Stimulated activated CD4-positive, alpha-beta T cell treated with anti-CD3 and anti-CD28 coated beads, TNF-alpha, amount 100 ng/mL, for 1 hour (primary cell): ENCODE measurements at places on chromosomes 7 and 10.

- DNase-seq = no peak
Observed at GRCh38 chr10:61024856-61025201, 80.8 kb upstream of the RHOBTB1 start.

DNA sequence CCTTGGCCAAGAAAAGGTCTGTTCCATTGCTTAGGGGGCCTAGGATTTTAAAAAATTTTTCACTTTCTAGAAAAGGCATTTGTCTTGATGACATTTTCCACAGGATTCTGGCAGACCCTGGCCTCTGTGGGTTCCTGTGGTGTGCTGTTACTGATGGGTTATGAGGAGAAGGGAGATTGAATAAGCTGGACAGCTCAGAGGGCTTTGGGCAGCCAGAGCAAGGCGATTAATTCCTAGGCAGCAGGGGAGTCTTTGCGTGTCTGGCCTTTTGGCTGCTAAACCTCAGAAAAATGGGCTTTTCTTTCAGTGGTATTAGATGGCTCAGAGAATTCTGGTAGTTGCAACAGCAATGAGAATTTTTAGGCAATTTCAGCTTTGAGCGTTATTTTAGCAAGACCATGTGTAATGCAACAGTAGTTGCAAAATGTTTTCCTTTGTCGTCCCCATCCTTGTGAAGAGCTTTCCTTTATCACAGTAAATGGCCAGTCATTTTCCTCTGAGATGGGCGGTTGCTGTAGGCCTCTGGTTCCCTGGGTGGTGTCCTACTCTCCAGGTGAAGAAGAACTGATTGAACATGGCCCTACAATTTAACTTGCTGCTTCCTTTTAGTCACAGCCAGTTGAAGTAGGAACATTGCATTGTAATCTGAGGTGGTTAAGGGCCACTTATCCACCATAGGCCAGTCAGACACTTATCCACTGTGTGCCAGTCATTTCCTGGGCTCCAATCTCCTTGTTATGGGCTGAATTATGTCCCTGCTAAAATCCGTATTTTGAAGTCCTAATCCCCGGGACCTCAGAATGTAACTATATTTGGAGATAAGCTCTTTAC is 43.2 kb downstream of the SH2D4B start:
- DNase-seq = no peak

DNA sequence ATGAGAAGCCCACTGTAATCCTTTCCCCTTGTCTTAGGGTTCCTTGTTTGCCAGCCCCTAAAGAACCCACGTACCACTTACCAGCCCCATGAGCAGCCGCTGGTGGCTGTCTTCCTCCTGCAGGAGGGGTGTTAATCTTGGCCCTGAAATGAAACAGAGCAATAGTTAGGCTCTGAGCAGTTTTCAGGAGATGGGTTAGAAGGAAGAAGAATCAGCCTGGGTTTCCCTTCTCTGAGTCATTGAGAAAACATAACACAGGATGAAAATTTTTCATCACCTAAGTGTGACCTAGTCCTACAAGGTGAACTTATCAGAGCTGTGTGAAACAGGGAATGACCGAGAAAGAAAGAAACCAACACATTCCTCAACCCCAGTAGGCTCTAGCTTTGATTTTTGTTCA is 90.0 kb downstream of the GSAP start:
- no peak for DNase-seq

DNA sequence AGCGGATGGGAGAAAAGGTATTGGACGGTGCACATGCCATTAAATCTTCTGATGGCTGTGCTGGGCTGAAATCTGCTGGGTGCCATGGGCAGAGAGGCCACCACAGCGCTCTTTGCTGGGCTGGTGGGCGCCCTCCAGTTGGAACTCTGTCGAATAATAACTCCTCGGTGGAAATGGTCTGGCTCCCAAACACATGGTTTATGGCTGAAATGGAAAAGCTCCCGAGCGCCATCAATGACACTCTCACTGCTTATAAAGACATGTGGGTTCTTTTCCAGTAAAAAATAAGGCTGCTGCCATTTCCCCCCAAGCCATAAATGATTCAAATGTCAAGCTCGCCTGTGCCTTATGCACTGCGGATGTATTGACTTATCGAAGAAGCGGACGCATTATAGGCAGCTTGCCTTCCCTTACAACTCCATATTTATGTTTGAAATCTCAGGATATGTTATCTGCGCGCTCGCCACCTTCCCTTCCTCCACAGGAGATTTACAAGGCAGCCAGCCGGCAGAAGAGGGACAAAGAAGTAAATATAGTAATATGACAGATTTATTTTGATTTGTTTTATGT is 239.0 kb upstream of the MKI67 start:
- no peak for DNase-seq

GRCh38 chr10:5523796-5524574 is 776 bp upstream of the CALML3 start:
- DNase-seq = no peak

GRCh38 chr7:152403726-152404125 is 32.1 kb downstream of the KMT2C start:
- no peak for DNase-seq

GRCh38 chr7:52838981-52839411 is 196.4 kb upstream of the POM121L12 start:
- DNase-seq = no peak

GRCh38 chr7:249989-250388 is 40.0 kb upstream of the FOXL3 start:
- no peak for DNase-seq

DNA sequence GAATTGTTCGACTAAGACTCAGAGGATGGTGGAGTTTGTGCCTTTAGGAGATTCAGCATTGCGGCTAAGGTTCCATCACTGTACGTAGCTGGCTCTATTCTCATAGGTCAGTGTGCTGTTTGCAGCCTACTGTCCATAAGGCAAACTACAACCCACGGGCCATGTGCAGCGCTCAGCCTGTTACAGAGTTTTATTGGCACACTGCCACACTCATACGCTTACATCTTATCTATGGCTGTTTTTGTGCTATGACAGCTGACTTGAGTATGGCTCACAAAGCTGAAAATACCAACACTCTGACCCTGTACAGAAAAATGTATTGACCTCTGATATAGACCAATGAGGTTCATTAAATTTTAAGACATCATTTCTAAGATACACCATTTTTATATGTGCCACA is 114.5 kb downstream of the ARID5B start:
- DNase-seq = no peak

DNA sequence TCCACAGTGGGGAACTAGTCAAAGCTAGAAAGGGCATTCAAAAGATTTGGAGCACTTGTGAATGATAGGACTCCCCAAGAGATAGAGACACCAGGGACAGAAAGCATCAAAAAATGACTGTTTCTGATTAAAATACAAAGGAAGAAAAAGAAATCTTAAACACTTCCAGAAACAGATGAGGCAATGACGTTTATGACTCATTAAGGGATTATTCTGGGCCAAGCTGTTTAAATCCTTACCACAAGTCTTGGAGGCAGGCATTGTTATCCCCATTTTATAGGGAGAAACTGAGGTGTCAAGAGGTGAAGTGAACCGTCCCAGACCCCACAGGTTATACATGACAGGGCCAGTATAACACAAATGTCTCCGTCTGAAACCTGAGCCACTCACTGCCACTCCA is 68.3 kb upstream of the AMPH start:
- no peak for DNase-seq

- DNase-seq = no peak
Observed at GRCh38 chr7:42315103-42315502, 78.1 kb upstream of the GLI3 start.

DNA sequence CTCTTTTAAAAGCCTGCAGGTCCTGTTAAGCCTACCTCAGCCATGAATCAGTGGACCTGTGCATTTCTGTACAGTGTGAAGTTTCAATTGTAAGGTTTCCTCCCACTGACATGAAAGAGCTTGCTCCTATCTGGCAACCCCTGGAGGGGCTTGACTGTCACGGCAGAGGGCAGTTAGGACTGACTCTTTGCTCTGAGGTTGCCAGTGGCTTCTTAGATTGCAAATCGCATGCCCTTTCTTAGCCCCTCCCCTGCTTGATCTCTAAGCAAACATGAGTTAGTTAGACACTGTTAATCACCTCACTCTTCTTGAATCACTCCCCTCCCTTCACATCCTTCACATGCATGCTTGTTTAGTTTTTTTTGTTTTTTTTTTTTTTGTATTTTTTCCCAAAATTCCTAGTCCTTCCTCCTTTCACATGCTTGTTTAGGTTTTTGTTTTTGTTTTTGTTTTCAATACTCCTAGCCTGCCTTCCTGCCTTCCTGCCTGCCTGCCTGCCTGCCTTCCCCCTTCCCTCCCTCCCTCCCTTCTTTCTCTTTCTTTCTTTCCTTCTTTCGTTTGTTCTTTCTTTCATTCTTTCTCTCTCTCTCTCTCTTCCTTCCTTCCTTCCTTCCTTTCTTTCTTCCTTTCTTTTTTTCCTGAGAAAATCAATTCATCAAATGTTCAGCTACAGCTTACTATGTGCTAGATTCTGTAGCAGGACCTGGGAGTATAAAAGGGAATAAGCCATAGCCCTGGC is 6.0 kb upstream of the HIPK2 start:
- no peak for DNase-seq

DNA sequence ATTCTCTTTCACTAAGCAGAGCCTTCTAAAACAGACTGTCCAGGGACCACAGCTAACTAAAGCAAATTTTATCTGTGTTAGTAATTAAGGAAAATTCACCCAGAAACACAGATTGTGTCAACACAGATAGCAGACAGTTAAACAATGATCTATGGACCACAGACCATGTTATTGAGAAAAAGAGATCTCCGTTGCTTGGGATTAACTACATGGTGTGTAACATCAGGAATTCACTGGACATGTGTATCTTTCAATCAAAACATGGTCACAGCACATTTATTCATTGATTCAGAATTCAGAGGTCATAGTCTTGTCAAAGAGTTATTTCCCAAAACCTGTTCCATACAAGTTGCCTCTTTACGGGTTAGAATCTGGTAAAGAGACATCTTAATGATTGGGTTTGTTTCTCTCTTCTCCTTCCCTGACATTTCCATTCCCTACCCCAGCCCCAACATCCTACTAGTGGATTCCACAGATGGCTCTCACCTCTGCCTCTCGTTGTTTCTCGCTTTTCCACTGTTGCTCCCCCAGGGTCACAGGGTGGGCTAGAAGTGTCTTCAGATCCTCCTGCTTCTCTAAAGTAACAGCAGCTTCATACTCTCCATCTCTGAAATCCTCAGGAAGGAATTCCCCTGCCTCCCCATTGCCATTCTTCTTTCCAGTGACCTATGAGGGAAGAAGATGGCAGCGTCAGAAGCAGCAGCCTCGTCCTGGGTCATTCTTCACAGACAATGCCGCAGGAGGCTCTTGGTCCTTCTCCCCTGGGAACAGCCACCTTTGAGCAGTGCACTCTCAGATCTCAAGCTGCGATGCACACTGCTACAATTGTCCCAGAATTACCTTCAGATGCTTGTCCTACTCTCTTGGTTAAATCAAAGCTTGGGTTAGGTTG is 958 bp downstream of the ANKRD1 start:
- no peak for DNase-seq

DNA sequence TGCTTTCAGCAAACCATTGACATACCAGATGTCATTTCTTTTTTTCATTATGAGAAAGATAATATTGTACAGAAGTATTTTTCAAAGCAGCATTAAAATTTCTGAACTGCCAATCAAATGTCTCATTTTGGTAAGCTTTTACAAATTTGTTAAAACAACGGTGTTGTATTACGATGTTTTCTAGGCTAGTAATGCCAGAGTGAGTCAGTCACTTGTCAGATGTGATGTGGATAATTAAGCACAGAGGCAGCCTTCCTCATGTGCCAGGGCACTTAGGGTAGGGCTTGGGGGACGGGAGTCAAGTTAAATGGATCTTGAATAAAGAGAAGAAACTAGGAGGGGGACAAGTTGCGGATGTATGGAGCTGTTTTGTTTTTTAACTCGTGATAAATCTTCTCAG is 10.1 kb downstream of the PSTK start:
- no peak for DNase-seq

GRCh38 chr7:15174485-15174884 is 271.9 kb upstream of the DGKB start:
- no peak for DNase-seq

DNA sequence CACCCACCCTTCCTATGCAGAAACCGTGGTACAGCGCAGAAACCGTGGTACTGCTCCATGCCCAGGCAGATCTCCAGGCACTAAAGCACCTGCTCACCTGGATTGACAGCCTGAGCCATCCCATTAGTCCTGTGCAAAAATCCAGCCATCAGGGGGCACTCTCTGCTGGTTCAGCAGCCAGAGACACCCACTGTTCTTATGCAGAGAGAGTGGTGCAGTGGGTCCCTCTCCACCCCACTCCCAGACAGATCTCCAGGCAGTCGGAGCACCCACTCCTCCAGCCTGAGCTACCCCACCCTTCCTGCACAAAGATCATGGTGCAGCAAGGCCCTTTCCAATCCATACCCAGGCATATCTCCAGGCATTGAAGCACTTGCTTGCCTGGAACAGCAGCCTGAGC is 219.8 kb downstream of the CTNNA3 start:
- DNase-seq = no peak

DNA sequence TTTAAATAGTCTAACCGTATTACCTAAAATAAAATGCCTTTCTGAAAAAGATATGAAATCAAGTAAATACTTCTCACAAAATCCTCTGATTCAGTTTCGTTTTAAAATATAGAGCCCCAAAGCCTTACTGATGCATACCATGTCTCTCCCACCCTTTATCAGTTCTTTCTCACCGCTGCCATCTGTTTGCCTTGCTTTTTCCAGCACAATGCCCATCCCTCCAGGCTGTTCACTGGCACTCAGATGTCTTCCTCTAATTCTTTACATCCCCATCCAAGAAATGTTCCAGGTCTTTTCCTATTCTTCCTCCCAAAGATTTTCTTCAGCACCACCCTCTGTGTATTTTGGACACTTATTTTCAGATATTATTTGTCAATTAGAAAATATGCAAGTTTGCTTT is 116.5 kb upstream of the LRRN3 start:
- no peak for DNase-seq

DNA sequence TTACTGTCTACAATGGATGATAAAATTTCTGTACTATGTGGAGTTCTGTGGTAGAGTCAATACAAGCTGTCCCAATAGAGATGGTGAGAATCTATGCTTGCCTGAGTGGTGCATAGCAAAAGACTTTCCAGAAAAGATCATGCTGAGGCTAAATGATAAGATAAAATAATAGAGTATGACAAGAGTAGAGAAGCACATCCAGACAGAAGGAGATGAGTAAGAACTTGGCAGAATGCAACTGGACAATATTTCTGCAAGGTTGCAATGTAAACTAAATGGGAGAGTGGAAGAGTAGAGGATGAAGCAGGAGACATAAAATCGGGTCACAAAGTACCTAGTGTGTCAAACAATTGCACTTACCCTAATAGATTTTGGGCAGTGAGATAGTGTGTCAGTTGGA is 347.6 kb downstream of the MDFIC start:
- no peak for DNase-seq
